ENCODE measurements at places on chromosomes 5 and 9.
A peak's percentile ranks its signal among the peaks of the same experiment; 100 is the strongest.

- DNase-seq = no peak
These were observed 7.8 kb downstream of the MRPS2 start for GRCh38 chr9:135508211-135508820.

GRCh38 chr9:5013374-5013773 lies 28.3 kb downstream of the JAK2 start:
- no peak for DNase-seq

DNA sequence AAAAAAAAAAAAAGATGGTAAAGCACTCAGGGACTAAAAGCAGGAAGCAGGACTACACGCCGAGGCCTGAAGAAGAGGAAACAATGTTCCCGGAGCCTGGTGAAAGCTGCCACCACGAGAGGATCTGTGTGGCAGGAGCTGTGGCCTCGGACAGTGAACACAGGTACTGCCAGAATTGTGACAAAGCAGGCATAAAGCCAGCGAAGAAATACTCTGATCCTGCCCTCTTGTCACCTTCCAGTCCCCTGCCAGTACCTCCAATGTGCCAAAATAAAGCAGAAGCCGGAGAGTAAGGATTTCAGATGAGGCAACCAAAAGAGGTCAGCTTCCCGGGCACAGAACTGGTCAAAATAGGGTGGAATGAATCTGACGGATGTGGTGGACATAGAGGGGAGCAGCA lies 211.5 kb upstream of the TARS1 start:
- no peak for DNase-seq

DNA sequence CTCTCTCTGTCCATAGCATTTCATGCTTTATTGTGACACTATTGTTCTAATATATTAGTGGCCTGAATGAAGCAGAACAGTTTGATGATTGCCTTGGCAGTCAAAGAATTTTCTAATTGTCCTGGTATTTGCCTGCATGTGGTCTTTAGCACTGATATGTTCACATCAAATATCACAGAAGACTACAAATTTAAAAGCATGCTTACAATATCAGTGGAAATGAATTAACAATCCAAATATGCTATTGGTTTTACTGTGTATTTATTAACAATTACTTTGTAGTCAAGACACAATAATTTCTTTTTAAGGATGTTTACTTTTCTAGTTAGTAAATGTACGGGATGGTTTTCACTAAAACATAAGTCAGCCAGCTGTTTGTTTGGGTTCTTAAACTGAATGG lies 18.3 kb downstream of the EFNA5 start:
- no peak for DNase-seq

- DNase-seq = no peak
These were observed 416.3 kb downstream of the SPATA31D1 start for GRCh38 chr9:82404881-82405280.

- DNase-seq = no peak
These were observed 888 bp downstream of the RABGAP1 start for GRCh38 chr9:122941582-122942234.

GRCh38 chr5:42552597-42552996 lies 129.4 kb downstream of the GHR start:
- DNase-seq = no peak

DNA sequence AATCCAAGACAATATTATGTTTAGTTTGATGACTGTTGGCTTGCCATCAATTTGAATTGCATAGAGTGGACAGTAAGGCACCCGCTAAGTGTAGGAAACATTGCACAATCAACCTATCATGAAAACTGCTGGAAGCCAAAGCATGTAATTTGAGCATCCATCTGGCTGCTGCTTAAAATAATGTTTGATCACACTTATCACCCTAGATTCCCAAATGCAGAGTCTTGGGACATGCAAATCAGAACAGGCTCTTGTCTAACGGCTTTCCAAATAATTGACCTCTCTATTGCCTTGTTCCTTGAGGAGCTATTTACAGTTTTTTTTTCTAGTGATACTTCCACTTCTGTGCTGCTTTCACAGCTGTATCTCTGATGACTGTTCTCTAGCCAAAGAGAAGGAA lies 342.1 kb downstream of the PRR16 start:
- no peak for DNase-seq

- DNase-seq = no peak
These were observed 246.7 kb upstream of the TRPM3 start for GRCh38 chr9:71368157-71368556.

DNA sequence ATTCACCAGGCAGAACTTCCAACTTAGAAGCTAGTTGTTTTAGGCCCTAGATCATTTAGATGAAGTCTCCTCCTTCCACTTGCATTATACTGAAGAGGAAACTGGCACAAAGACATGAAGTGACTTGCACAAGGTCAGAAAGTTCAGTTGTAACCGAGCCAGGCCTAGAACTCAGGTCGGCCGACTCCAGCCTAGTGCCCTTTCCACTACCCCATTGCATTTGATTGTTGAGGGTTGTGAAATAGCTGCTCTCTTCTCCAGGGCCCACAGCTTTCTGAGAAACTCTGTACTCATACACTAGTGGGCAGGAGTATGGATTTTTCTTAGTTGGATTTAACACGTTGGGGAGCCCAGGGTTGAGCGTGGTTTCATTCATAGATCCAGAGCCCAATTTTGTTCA lies 5.6 kb downstream of the ZNF462 start:
- no peak for DNase-seq

DNA sequence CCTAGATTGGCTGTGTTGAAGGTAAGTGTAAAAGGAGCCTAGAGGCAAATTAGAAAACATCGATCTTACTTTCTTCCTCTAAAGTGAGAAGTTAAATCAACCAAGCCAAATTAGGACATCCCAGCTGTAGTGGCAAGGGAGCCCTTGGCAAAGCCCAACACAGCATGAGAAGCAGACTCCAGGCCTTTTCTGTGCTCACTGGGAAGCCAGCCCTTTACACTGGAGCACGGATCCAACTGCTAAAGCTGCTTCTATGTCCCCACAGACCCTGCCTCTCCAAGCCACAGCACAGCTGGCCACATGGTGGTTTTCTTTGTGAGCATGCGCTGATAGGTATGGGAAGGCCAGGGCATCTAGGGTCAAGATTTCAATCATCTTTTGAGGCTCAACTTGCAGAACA lies 94.1 kb downstream of the APBA1 start:
- no peak for DNase-seq

DNA sequence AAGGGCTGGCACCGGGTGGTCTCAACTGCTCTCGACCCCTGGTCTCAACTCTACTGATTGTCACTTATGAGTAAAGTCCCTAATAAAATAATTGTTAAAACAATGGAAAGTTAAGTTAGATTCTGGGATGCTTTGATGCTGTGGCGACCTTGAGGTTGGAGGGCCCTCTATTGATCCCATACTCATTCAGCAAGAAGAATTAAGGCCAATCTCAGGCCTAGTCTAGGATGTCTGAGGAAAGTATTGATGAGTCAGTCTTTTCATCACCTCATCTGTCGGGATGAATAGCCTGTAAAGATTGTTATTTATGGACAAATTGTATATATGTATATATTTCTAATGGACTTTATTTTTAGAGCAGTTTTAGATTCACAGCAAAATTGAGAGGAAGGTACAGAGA lies 50.8 kb downstream of the WDR36 start:
- no peak for DNase-seq

DNA sequence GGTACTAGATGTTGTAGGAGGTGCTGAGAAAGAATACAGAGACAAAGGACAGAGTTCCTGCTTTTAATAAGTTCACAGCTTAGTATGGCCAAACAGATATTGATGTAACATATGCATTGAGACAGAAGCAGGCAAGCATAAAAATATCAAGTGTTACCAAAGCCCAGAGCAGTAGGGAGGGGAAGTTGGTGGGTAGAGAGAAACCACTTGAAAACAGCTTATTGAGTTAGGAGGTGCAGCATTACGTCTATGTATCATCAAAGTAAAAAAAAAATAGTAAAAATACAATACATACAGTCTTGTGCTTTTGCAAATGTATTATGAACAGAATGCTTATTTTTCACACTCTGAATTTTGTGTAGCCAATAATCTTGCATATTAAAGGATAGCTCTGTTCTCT lies 441.8 kb upstream of the SGCD start:
- no peak for DNase-seq

DNA sequence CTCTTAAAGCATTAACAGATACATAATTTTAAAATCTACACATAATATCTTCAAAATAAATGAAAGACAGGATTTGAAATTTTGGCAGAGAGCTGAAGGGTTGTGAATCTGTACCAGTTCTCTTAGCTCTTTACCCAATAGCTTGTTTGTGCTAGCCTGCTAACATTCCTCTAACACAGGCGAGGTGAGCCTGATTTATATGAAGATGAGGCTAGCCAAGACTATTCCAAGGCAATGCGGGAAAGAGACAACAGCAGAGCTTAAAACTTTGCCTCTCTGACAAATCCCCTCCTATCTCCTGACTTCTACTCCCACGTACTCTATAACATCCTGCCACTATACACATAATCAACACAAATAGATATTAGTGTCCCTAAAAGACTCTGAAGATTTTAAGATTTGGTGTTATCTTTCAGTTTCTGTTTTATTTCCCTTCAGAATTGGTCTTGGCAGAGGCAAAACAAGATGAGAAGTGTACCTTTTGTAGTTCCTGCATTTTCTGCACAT lies 745.6 kb upstream of the ZNF608 start:
- no peak for DNase-seq

GRCh38 chr9:133443982-133444381 lies 15.8 kb upstream of the CACFD1 start:
- DNase-seq = no peak

- DNase-seq = no peak
These were observed 292.4 kb downstream of the ZNF608 start for GRCh38 chr5:124454081-124454480.

DNA sequence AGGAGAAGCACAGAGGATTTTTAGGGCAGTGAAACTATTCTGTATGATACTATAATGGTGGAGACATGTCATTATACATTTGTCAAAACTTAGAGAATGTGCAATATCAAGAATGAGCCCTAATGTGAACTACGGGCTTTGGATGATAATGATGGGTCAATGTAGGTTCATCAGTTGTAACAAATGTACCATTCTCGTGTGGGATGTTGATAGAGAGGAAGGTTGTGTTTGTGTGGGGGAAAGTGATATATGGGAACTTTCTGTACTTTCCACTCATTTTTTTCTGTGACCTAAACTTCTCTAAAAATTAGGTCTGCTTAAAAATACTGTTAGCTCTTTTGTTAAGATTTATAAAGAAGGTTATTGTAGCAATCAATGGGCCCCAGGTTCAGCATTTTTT lies 138.9 kb downstream of the SPATA31D1 start:
- DNase-seq = no peak

DNA sequence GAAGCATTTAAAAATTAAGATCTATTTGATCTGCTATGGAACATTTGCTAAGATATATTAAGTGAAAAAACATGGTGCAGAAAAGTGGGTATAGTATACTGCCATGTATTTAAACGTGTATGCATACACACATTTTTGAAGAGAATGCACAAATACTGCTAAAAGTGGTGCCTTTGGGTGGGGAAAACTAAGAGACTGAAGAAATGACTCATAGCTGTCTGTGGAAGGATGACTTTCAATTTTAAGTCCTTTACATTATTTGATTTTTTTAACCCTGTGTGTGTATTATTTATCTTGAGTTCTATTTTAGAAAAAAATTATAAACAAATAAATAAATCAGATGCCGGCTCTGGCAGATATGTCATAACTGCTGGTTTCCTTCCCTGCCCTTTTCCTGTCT lies 120.7 kb upstream of the SLIT3 start:
- no peak for DNase-seq

GRCh38 chr9:136172412-136173079 lies 32.4 kb downstream of the LHX3 start:
- DNase-seq = no peak

DNA sequence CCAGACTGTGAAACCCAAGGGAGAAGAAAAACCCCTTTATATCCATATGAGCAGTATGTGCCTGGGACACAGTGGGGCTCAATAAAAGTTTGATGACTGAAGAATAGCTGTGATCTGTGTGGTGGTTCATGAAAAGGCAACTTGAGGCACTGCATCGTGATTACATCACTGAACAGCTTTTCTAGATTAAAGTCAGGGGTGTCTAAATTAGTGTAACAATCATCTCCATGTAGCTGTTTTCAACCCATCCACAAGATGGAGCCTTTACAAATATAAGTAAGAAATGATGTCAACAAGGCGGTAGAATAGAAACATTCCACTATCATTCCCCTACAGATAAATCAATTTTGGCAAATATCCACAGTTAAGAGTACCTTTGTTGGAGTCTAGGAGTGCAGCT lies 55.5 kb downstream of the PRRC1 start:
- DNase-seq = no peak

DNA sequence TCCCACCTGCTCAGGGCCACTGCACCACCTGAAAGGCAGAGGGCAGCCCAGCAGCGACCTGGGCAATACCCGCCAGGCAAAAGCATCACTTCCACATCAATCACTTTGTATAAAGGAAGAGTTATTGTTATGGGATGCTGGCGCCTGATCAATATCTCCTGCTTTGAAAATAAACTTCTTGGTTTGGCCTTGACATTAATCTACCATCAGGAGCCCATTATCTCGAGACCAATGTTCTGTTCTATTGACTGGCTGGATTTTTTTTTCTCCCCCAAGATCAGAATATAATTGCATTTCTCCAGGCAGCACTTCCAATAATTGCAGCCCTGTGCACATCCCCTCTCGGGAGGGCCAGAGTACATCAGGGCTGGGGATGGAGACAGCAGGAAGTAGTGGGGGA lies 44.4 kb upstream of the SAP30L start:
- no peak for DNase-seq

- no peak for DNase-seq
These were observed 306 bp downstream of the TRUB2 start for GRCh38 chr9:128321879-128322403.

DNA sequence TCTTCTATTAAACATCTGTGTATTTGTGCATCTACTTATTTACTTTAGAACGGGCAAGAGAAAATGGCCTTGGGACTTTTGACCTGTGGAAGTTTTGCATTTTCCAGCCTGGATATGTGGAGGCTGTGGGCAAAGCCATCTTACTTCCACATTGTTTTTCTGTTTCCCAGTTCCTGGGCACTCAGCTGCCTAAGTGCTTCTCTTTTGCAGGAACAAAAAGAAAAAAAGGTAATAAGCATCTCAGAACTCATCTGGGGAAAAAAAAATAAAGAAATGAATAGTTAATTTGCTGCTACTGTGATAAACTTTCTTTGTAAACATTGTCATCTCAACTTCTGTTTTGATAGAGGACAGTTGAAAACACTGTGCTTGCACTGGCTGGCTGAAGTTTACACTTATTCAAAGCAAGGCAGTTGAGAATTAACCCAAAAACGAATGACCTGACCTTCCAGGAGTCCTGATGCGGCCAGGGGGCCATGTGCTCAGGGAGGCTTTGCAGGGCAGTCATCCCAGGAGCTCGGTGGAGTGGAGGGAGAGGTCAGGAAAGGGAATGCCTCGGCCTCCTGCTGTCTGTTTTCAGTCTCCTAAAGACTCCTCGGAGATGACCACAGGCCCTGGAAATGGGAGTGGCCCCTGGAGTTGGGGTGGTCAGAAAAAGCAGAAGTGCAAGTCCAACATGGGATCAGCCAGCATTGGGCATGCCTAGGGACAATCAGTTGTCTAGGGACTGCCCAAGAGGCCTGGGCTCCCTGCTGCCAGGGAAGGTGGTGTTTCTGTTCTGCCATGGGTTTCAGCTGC lies 75.5 kb downstream of the RAI14 start:
- no peak for DNase-seq

GRCh38 chr9:135883410-135884089 lies 23.8 kb downstream of the CAMSAP1 start:
- peak; percentile 15 for DNase-seq

GRCh38 chr9:76796296-76796695 lies 32.1 kb downstream of the PCA3 start:
- DNase-seq = no peak

Data from CD4-positive, alpha-beta T cell treated with Interleukin-6 for 4 hours (primary cell).